Jurkat, Clone E6-1 (cell line): ENCODE measurements at places on chromosomes 6 and 20.

DNA sequence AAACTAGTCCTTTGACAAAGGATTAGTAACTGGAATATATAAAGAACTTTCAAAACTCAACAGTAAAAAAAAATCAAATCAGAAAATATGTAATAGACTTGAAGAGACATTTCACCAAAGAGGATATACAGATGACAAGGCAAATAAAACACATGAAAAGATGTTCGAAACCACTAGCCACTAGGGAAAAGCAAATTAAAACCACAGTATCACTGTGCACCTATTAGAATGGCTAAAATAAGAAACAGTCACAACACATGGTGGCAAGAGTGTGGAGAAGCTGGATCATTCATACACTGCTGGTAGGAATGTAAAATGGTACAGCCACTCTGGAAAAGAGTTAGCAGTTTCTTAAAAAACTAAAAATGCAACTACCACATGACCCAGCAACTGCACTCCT, 14.9 kb downstream of the ZBTB2 start:
- peak; percentile 50 for DNase-seq

GRCh38 chr6:8279041-8279805, 156.1 kb downstream of the SLC35B3 start:
- no peak for DNase-seq

GRCh38 chr20:38126146-38126921, 38.7 kb downstream of the TGM2 start:
- no peak for DNase-seq

GRCh38 chr6:147507162-147508041, 1.1 kb upstream of the SAMD5 start:
- DNase-seq: no peak

DNA sequence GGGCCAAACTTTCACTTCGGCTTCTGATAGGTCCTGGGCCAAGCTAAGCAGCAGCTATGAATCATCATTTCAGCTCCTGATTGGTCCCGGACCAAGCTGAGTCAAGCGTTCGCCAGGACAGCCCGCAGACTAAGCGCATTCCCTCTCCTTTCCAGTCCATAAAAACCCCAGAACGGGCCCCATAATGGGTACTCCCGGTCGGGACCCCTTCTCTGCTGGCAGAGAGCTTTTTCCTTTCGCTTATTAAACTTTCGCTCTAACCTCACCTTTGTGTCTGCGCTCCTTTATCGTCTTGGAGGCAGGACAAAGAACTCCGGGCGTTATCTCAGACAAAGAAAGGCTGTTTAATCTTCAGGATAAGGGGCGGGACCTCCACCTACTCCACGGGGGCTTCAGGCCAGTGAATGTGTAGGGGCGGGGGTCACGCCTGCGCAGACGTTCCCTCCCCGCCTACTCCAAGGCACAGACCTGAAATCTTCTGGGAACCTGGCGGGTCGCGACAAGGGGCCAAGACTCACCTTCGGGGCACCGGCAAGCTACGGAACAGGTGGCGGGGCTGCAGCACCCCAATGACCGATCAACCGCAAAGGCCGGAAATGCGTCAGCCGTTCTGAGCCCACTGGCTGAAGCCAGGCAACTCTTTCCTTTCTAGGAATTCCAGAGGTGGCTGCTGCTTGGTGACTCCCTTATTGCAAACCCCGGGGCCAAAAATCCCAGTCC, at the start of gene ZSCAN31:
TSS of gene ZSCAN31 (minus strand) at position 585 of the 720 bp plus-strand sequence. CDS start 6,465 bp downstream, outside the sequence.
- peak; percentile 91 for DNase-seq

DNA sequence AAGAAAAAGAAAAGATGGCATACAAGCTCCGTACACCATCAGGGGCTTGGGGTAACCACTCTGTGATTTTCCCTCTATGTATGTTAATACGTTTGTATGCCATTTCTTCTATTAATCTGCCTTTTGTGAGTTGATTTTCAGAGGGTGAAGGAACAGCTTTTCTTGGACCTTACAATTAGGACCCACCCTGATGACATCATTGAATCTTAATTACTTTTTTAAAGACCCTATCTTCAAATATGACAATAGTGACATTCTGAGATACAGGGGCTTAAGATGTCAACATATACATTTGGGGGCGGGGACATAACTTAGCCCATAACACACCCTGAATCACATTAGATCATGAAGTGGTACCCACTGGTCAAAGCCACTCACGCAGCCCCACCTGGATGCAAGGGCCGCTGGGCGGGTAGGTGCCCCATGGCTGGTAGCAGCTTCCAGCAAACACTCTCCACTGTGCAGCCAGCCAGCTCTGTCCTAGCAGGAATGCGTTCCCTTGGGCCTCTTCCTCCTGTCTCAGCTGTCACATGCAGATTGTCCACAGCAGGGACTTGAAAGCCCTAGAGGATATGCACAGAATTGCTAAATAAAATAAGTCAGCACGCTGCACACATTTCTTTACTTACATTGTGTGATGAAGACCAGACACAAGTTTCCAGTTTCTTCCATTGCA, 74.5 kb downstream of the FOXF2 start:
- DNase-seq: no peak

DNA sequence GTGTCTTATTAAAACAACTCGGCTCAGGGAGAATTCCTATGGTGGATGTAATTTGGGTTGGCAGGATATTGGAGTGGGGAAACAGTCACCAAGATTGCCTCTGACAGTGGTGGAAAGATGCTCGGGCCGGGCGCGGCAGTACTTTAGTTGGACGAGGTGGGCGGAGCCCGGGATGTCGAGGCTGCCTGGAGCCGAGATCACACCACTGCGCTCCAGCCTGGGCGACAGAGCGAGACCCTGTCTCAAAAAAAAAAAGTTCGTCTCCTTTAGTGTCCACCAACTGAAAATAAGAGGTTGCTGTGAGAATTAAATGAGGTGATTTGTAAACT, 621 bp downstream of the NOL7 start:
- no peak for DNase-seq

- DNase-seq: no peak
Observed at GRCh38 chr20:40680161-40680959, 8.7 kb downstream of the MAFB start.

- DNase-seq: no peak
Observed at GRCh38 chr6:147060636-147061035, 143.6 kb upstream of the STXBP5 start.
